NB4 (cell line): ENCODE measurements at places on chromosomes 5 and 9.
A peak's percentile ranks its signal among the peaks of the same experiment; 100 is the strongest.

GRCh38 chr5:97998941-97999340, 774.5 kb upstream of the RGMB start:
- no peak for DNase-seq

DNA sequence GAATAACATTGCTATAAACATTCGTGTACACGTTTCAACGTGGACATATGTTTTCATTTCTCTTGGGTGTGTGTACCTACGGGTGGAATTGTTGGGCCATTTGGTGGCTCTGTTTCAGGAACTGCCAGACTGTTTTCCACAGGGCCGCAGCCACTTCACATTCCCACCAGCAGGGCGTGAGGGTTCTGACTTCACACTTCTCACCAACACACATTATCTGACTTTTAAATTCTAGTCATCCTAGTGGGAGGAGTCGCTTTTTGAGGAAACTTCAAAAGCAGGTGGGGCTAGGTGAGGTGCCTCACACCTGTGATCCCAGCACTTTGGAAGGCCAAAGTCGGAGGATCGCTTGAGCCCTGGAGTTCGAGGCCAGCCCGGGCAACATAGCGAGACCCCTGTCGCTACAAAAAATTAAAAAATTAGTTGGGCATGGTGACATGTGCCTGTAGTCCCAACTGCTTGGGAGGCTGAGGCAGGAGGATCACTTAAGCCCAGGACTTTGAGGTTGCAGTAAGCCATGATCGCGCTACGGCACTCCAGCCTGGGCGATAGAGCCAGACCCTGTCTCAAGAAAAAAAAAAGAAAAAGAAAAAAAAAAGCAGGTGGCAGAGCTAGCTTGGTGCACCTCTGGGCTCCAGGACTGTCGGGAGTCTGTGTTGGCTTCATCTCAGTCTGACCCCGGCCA, 28.5 kb downstream of the TSPAN17 start:
- peak; percentile 61 for DNase-seq

- DNase-seq = no peak
Measured at GRCh38 chr9:91285729-91286353, 75.9 kb downstream of the AUH start.

GRCh38 chr5:173629628-173630027, 13.2 kb upstream of the BOD1 start:
- peak; percentile 39 for DNase-seq

DNA sequence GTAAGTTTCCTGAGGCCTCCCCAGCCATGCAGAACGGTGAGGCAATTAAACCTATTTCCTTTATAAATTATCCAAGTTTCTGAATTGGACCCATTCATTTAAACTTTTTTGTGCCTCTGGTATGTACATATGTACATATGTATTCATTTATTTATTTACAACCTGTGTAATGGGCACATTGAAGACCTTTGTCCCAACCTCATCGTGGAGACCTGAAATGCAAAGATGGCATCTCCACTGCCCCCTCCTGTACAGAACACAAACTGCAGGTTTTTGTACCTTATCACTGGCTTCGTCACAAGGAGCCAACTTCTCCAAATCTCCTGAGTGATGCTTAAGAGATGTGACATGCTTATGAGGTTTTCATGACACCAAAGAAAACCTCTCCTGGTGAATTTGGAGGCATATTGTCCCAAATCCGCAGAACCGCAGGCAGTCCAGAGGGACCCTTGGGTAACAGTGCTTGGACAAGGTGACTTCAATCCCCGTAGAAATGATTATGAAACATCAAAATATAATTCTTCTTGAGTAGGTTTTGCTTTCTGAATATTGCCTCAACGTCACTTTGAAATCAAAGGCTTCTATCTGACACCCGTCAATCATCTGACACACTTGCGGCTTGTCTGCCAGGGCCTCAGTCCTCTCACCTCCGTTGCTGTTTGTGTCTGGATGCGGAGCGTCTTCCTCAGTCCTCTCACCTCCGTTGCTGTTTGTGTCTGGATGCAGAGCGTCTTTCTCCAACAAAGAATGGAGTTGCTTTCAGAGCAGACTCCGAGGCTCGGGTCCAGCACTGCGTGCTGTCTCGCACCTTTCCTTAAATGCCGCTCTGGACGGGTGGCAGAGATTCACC, 135.0 kb upstream of the IRX4 start:
- DNase-seq = peak; percentile 54

GRCh38 chr5:91532281-91532680, 149.2 kb upstream of the ARRDC3 start:
- no peak for DNase-seq

DNA sequence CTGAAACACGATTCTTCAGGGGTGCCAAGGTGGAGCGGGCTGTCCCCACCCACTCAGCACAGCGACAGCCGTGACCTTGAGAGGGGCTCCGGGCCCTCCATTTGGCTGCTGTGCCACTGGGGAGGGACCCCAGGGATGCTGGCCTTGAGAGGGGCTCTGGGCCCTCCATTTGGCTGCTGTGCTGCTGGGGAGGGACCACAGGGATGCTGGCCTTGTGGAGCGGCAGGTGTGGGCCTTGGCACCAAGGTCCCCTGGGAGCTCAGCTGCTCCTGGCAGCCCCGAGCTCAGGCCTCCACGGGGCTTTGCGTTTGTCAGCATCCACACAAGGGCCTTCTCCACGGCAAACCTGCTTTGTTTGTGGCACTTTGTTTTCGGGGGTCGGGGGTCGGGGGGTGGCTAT, 137.6 kb upstream of the LPCAT1 start:
- DNase-seq = no peak
